Dorsolateral prefrontal cortex (tissue), 122 donors: ENCODE measurements at places on chromosomes 7 and 10.

DNA sequence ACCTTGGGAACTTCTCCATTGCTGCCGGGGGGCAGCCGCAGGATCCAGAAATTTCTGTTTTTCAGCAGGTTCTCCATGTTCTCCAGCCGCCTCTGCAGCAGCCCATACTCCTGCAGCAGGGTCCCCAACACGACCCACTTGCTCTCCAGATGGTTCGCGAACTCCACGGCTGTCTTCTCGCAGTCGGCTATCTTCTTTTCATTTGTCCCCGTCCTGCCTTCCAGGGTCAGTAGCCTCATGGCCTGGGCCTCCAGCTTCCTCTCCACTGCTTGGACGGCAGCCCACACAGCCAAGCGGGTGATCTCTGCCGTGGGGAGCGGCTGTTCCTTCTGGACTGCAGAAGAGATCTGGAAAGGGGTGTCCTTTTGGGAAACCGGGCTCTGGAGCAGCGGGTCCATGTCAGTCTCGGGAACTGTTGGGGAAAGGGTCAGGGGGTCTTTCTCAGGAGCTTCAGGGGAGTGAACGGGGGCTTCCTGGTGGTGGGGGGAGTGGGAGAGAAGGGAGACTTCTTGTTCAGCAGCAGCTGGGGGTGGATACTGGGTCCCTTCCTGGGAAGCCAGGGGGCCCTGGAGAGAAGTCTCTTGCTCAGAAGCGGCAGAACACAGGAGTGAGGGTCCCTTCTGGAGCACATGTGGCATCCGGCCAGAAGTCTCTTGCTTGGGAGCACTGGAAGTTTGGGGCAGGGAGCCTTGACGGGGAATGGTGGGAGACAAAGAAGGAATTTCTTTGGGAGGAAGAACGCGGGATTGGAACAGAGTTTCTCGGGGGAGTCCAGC is 5.5 kb downstream of the ZNF777 start:
- DNase-seq = no peak

DNA sequence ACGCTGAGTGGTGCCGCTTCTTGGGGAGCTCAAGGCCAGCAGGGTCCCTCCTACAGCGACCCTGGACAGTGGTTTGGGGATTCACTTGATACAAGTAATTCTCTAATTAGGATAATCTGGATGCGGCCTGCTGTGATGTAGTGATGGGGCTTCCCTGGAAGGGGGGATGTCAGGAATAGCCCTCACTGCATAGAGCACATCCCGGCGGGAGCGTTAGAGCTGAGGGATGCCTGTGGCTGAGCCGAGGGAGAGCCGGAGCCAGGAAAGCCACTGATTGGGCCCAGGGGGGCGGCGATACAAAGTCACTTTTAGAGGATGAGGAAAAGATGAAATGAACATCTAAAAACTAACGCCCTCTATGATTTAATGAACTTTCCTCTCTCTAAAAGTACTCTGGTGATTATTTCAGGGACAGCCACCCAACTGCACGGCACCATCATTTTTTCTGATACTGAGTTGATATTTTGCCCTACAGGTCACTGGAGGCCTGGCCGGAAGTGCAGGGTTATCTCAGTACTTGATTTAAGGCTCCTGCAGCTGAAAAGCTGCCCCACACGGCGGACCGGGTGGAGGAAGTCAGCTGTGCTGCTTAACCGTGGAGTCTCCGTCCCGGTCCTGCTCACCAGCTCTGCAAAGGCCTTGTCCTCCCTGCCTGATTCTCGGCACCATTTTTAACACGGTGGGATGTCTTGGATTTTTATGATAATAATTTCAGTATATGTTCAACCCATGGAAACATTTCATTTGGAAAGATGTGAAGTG is 518.8 kb downstream of the DNAJB6 start:
- no peak for DNase-seq

GRCh38 chr10:3774018-3774813 is 10.8 kb downstream of the KLF6 start:
- DNase-seq = no peak

GRCh38 chr7:65233409-65234034 is 140.1 kb upstream of the ZNF92 start:
- DNase-seq = no peak

- DNase-seq = no peak
These were observed 139.7 kb downstream of the ADK start for GRCh38 chr10:74290708-74291107.

GRCh38 chr10:66783316-66783715 is 142.5 kb upstream of the LRRTM3 start:
- no peak for DNase-seq

DNA sequence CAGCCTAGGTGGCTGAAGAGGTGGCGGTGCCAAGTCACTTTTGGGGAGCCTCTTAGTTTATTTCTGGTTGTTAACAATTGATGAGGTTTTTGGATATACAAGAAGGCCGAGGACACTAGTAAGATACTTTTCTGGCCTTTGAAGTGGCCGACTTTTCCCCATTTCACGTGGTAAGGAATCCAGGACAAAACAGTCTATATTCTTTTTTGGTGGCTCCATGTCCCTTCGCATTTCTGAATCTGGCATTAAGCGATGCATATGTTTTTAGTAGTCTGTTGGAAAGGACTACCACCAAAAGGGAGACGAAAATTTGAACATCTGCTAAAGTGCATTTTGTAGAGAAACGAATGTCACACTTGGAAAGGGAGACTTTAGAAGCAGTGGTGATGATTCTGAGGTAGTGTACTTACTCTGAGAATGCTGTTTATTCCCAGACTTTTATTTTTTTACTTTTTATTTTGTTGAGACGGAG is 1.5 kb downstream of the MLLT10 start:
- DNase-seq = no peak

DNA sequence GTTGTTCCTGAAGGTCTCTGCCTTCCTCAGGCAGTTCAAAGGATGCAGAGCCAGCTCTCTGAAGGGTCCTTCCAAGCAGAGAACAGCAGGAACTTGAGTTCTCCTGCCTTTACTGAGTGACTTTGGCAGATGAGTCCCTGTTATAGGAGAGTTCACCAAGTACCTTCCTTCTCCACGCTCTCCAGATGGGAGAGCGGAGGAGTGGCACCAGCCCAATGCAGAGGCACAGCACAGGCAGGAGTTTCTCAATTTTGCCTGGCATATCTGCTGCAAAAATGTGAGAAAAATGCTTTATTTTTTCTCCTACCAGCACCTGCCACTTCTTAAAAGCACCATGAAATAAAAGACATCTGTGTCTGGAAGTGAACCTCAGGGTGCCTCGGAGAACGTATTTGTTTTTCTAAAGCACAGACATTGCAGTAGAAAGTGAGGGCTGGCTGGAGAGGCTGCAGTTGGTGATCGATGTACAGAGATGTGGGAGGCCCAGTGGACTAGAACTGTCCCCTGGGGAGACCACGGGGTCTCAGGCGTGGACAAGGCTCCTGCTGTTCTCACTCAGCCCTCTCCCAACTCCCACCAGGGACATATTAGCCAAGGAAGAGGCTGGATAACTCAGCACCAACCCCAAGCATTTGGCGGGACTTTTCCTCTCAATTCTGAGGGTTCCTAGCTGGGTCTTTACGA is 174.5 kb downstream of the WDR37 start:
- peak; percentile 49 for DNase-seq
